Activated T-cell treated with anti-CD3 and anti-CD28 coated beads, Interleukin-2, amount 50 U/mL, for 72 hours (primary cell): ENCODE measurements at places on chromosomes 7 and 10.
A peak's percentile ranks its signal among the peaks of the same experiment; 100 is the strongest.

- DNase-seq = peak; percentile 51
Measured at GRCh38 chr7:30276203-30276900, 8.0 kb upstream of the ZNRF2 start.

DNA sequence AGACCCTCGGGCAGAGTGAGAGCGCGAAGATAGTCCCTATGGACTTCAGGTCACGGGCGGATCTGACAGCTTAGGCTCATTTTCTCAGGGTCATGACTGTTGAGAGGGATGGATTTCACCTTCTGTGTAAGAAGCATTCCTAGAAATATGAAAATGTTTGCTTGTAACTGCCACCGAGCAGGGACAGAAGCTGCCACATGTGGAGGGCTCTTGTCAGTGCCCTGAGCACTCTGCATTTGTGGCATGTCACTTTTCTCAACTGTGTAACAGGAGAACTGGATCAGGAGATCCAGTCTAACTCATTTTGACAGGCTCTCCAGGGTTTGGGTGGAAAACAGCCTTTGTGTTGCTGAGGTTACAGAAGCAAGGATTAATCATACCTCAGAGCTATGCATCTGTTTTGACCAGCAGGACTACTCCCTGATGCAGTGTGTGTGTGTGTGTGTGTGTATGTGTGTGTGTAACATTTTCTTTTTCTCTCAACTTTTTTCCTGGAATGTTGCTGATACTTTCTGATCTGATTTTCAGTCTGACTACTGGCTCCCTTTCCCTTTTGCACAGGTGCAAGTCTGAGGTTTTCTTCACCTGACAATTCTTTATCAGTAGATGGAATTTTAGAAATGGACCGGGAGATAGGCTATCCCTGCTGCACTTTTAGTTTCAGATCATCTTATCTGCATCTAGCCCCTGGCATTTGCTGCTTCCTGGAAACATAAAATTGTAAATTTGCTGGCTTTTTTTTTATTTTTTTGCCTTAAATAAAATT is 183.3 kb downstream of the STK31 start:
- no peak for DNase-seq

DNA sequence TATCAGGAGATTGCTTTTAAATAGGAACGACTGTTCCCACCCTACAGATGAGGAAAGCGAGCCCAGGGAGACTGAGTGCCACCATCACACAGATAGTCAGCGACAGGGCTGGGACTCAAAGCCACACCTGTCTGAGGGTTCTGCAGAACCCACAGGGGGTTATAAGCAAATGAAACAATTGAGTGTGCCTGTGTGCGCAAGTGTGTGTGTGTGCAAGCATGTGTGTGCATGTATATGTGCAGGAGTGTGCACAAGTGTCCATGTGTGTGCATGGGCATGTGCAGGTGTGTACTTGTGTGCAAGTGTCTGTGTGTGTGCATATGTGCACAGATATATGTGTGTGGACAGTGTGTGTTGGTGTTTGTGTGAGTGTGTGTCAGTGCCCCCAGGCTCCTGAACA is 280.2 kb downstream of the GRID1 start:
- no peak for DNase-seq

DNA sequence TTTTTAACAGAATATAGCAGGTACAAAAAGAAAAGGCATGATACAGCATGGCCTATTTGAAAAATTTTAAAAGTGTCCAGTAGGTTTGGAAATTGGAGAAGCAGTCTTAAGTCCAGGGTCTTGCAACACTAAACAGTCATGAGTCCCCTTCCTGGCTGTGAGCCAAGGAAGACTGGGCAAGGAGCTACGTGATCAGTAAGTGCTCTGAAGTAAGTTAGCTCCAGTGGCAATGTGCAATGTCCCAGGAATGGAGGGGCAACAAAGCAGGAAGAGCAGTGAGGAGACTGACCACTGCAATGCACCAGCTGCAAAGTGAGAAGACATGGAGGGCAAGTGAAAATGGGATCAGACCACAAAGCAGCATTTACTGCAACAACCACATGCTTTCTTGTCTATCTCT is 72.9 kb upstream of the GRID1 start:
- DNase-seq = no peak

DNA sequence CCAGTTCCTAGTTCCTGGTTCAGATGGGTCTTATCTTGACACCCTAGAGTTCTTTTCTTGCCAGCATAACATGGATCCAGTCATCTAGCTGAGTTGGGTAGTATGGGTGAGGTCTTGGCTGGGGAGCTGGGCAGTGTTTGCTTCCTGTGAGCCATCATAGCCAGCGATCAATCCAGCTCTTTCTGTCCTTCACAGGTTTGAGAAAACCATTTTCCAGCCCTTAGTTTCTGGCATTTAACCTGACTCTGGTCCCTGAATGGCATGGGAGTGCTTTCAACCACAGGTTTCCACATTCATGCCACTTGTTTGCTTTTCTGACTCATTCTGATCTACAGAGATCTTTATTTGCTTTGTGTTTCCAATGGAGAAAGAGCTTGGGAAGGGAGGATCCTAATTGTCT is 8.6 kb downstream of the SLC13A1 start:
- DNase-seq = no peak

DNA sequence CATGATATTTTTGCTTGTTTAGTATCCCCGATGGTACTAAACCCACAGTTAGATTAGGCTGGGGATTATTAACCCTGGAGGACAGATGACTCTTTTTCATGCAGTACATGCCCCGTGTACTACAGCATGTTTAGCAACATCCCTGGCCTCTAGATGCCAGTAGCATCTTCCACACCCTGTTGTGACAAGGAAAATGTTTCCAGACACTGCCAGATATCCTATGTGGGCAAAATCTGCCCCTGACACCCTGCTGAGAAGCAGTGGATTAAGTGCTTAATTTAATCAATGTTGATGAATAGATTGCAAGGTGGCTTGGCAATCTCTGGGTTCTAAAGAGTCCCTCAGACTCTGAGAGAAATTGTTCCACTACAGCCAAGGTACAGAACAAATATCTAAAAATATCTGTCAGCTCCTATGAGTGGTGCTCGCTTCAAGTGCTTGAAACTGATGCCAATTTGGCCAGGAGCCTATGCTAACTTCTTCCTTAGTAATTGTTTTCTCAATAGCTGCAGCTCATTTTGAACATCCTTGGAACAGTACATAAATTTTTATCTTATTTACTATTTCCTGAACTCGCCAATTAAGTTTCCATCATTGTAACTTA is 247.0 kb downstream of the SORCS1 start:
- DNase-seq = no peak

GRCh38 chr7:152871678-152872060 is 112.1 kb downstream of the ACTR3B start:
- no peak for DNase-seq

DNA sequence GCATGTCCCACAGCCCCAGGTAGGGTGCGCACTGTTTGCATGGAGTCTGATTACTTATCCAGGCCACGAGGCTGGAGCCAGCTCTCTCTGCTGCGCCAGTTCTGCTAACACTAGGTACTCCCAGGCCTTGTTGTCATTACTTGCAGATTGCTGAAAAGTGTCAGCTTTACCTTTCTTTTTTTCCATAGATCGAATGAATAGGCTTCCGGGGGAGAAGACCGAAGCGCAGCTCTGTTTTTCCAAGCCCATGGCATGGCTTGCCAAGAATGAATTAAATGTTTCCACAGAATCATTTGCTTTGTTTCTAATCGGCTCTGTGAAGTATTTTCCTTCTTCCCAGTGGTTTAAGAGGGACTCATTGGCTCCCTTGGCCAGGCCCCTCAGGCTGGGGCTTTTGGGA is 285.8 kb downstream of the BMPER start:
- no peak for DNase-seq

- DNase-seq = no peak
Measured at GRCh38 chr7:103714376-103714927, 268.4 kb upstream of the SLC26A5 start.

DNA sequence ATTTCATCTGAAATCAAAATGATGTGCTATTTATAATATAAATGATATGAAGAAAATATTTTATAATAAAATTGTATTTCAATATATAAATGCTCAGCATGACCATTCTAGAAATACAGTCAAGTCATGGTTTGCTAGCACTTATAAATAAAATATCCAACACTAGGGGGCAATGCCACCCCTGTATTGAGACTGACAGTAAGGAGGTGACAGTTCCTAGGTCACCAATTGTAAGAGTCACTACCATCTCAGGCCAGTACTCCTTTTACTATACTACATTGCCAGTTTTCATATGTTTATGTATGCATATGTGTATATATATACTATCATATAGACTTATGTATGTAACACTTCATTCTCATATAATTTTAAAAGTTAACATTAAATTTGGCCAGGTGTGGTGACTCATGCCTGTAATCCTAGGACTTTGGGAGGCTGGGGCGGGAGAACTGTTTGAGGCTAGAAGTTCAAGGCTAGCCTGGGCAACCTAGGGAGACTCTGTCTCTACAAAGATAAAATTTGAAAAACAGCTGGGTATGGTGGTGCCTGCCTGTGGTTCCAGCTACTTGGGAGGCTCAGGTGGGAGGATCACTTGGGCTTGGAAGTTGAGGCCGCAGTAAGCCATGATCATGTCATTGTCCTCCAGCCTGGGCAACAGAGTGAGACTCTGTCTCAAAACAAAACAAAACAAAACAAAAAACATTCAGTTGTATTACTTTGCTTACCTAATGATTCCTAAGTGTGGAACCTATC is 2.4 kb upstream of the CNOT4 start:
- peak; percentile 30 for DNase-seq

GRCh38 chr10:34830217-34830822 is 15.2 kb upstream of the PARD3 start:
- no peak for DNase-seq

DNA sequence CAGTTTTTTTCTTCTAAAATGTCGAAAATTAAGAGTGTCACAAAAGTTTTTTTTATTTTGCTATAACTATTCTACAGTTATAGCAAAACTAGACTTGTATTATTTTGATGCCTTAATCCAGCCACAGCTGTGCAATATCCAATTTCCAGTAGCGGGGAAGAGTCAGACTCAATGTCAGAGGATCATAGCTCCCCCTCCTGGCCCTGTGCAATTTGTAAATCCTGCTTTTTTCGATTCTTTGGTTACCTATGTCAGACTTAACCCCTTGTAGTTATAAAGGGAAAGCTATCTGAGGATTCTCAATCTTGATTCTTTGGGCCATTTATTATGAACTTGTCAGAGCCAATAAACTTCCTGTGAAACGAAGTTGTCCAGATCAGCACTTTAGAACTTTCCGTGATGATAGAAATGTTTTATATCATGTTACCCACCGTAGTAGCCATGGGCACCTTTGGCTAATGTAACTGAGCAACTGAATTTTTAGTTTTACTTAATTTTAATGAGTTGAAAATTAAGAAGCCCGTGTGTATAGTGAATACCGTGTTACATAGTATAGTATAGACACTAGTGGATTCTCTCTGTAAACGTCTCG is 87.7 kb upstream of the PRKCQ start:
- DNase-seq = peak; percentile 44

GRCh38 chr10:102596506-102596971 is 47.7 kb upstream of the TRIM8 start:
- peak; percentile 31 for DNase-seq

DNA sequence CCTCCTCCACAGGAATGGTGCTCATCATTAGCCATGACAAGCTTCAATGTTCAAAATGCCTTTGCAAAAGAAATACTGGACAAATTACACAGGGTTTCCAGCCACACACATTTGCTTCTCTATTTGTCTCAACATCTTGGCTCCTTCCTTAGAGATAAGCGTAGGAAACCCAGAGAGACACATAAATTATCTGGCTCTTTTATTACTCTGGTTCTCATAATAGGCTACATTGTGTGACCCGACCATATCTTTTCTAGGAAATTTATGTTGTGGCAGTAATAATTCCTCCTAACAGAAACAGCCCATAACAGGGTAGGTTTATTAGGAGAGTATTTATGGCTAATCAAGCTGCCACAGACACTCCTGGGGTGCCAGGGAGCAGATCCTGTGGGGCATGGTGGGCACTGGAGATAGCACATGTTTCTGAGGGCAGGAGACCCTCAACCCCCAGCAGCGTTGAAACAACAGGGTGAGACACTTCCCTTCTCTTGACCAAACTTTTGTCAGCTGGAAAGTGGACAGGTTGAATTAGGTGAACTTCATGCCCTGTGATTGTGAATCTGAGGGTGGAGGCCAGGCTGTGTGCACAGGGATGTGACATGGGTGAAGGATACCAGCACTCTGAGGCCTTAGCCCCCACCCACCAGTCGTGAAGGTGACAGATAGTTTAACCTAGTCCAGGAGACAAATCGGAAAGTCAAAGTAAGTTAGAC is 295.9 kb upstream of the ZNF32 start:
- no peak for DNase-seq

- DNase-seq = no peak
Measured at GRCh38 chr10:8323428-8324054, 269.1 kb downstream of the GATA3 start.

GRCh38 chr7:42014625-42015618 is 222.1 kb downstream of the GLI3 start:
- DNase-seq = peak; percentile 26

DNA sequence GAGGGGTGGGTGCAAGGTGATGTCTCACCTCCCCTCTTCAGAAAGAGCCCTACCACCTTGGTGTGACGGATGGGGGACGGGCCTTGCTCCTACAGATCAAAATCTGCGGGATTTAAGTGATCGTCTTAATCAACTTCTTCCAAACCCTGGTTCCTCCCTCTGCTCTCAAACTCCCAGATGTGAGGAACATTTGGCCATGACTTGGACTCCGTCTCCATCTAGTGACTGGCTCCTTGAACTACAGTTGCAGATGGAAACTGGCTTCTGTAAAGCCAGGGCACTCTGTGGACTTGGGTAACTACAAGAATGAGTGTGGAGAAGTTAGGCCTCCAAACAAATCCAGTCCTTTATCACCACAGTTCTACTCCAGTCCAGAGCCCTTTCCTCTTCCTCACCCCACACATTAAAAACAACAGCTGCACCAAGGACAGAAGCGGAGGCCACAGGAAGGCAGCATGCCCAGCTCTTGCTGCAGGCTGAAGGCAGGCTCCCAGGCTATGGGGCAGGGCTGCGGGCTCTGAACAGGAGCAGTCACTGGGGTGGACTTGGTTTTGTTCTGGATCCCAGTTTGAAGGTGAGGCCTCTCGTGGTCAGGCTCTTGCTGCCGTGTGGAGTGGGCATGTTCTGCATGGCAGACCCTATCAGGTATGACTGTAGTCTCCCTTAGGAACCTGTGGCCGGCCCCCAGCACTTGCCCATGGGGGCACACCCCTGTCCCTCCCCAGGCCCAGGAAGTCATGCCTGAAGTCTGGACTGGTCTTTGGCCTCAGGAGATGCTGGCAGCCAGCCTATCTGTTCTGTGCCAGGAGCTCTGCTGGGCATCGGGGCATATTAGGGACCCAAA is 79.4 kb downstream of the VWC2 start:
- peak; percentile 21 for DNase-seq

DNA sequence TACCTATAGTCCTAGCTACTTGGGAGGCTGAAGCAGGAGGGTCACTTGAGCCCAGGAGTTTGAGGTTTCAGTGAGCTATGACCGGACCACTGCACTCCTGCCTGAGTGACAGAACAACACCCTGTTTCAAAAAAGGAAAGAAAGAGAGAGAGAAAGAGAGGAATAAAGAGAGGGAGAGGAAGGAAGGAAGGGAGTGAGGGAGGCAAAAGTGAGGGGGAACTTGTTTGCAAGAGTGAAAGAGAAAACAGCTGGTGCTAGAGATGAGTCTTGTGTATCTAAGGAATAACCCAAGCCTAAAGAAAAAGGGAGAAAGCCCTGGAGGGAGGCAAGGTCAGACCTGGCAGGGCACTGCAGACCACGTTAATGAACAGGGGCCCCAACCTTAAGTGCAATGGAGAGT is 4.8 kb upstream of the NT5C2 start:
- DNase-seq = no peak

- no peak for DNase-seq
Measured at GRCh38 chr7:46220066-46220630, 299.1 kb upstream of the IGFBP3 start.
